ENCODE measurements at places on chromosomes 1 and 21.

- DNase-seq = no peak
Measured at GRCh38 chr1:56849750-56850149, 4.8 kb upstream of the C8A start.

GRCh38 chr1:174815474-174815908, 184.3 kb upstream of the CACYBP start:
- no peak for DNase-seq

- DNase-seq = no peak
Measured at GRCh38 chr1:36576551-36577110, 93.9 kb upstream of the CSF3R start.

GRCh38 chr1:106688446-106688845, 368.0 kb upstream of the PRMT6 start:
- DNase-seq = no peak

DNA sequence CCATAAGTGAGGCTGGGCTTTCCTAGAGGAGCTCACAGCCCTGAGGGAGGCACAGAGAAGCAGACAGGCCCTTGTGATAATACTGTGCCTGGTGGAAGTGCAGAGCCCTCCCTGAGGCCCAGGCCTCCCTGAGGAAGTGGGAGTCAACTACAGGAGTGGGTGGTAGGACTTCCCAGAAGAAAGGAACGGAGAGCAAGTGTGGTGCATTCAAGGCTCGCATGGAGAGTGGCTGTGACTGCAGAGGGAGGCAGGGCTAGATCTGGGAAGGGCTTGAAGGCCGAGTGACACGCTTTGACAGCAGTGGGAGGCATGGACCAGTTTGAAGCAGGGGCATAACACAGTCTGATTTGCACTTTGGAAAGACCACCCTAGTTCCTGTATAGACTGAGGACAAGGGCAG, 37.3 kb downstream of the AZIN2 start:
- no peak for DNase-seq

GRCh38 chr1:93749894-93750301, 68.3 kb upstream of the BCAR3 start:
- DNase-seq = no peak

- DNase-seq = no peak
Measured at GRCh38 chr21:45113543-45113942, 39.2 kb downstream of the ADARB1 start.

DNA sequence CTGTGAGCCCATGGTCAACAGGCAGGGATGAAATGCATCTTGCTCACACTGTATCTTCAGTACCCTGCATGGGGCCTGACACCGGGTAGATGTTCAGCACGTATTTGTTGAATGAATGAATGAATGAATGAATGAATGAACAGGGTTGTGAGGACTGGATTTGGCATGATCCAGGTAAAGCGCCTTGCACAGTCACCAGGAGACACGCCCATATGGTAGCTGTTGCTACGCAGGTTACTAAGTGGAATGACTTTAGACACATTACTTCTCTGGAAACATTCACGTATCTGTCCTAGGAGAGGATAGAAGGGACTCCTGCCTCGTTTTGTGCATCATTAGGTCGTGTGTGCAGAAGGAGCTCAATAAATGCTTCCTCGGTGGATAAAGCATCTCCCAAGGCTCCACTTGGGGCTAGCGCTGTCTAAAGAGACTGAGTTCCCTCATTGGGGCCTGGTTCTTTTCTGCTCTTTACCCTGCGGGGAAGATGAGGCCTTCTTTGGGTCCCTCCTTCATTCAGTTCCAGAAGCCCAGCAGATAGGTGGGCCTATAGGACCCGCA, 54.2 kb downstream of the NDUFS5 start:
- DNase-seq = no peak

DNA sequence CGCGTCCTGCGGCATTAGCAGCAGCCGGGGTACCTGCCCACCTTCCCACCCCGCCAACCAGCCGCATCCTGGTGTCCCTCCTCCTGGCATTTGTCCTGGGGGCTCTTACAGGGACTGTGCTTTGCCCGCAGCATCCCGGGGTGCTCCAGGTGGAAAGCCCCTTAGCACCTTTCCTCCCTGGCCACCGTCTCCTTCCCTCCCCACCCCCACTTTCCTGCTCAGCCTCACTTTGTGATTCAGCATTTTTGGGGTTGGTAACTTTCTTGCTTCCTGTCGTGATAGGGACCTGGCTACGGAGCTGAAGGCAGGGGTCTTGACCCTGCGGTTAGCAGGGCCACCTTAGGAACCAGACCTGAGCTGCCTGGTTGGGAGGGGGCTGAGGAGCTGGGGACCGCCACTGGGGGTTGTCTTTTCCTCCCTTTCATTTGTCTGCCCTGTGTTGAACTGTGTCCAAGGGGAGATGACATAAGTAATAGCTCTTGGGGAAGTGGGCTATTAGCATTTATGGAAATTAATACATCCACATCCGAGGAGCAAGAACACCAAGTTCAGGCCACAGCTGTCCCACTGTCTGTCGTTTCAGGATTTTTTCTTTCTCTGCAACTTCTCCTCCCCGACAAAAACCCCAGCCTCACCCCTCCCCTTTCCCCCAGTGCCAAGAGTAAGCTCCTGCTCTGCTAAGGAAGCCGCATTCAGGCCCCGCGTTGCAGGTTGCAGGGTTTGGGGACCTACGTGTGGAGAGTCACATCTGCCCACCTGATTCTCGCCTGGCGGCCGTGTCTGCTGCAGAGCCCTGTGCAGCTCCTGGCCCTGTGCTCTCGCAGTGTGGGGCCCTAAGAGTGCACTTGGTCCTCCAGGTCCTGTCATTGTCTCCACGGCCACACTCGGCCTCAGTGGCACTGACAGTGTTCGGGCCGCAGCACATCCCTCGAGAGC, 1.6 kb upstream of the NPHP4 start:
- DNase-seq = no peak

DNA sequence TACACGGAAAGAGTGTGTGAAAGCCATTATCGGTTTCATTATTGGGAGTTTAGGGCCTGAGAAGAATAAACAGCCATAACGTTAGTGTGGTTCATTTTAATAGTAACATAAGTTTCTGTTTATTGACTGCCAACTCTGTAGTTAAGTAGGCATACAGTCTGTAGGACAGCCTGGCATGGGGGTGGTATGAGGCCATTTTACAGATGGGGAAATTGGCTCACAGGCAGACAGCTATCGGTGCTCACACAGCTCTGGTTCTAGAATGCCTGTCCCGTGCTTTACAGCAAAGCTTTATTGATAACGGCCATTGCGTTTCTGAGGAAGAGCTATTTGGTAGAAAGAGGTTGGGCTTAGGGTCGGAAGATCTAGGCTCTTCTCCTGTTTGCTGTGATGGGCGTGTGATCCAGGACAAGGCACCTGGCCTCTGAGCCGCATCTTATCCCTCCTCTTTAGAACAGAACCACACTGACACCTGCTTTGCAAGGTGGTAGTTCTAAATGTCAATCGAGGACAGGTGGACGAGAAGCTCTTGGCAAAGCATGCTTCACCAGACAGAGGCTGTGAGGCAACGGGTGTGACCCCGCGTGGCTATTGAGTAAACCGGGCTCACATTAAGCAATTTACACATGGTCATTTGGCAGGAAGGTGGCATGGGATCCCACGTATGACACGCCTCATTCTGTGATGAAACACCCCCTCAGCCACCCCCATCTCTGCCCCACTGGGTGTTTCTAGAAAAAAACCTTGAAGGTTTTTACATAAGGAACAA, 14.9 kb downstream of the ETS2 start:
- DNase-seq = no peak

DNA sequence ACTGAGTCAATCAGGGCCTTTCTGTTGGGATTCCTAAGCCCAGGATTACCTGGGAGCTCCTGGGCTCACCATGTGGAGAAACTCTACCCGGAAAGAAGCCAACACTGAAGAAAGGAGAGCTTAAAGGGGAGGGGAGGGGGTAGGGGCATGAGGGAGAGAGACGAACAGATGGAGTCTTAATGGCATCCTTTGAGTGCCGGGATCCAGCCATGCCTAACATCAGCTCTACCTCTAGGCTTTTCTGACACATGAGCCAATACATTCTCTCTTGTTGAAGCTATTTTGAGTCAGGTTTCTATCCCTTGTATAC, 75.0 kb downstream of the NPHP4 start:
- no peak for DNase-seq

GRCh38 chr1:56817716-56818463, 1.3 kb downstream of the FYB2 start:
- DNase-seq = no peak

- no peak for DNase-seq
Measured at GRCh38 chr1:9013819-9014218, 12.4 kb downstream of the SLC2A7 start.

DNA sequence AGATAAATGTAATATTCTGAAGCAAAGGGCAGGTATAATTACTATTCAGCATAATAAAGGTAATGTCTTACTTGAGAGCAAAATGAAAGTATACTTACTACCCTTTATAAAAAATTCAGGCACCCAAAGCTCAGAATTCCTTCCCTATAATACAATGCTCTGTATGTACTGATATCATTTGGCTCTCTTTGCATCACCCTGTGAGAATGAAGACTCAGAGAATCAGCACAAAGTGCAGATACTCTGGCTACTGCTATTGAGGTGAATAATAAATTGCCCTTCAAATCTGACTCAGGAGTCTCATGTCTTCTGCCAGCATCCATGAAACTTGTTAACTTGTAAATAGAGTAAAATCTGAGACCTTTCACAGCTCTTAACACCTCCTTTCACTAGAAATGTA, 108.5 kb upstream of the KCTD3 start:
- DNase-seq = no peak

GRCh38 chr1:201191653-201192260, 1.1 kb downstream of the IGFN1 start:
- DNase-seq = peak; percentile 93

DNA sequence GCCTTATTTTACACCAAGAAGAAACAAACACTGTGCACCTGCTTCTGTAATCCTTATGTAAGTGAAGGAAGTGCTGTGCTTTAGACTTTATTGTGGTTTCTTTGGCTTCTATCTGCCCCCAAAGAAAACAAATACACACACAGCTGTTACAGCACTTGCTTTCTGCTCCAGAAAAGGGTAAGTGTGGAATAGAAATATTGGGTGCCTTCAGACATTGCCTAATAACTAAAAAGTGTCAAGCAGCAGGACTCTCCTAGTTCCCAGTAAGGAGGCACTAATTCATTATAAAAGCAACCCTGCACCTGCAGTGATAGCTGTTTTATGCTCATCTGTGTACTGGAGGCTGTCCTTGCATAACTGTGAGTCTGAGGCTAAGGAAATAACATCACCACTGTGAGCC, 23.4 kb upstream of the PRRX1 start:
- no peak for DNase-seq

DNA sequence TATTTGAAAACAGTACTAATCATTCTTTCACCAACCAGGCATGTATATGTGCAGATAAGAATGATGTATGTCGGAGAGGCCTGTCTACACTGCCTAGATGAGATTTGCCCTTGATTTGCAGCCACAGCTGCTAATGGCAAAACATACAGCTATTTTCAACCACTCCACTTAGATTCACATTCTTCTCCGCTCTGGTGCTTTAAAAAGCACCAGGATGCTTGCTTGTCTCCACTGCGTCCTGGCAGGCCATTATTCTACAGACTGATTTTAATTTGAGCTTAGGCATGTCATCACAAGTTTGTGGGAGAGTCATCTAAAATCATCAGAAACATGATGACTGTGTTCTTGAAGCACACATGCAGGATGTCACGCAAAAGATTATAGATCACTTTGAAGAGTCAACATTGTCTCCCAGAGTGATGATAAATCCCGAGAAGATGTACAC, 119.0 kb upstream of the NRIP1 start:
- DNase-seq = no peak

- no peak for DNase-seq
Measured at GRCh38 chr1:38783640-38784229, 75.8 kb downstream of the RRAGC start.

DNA sequence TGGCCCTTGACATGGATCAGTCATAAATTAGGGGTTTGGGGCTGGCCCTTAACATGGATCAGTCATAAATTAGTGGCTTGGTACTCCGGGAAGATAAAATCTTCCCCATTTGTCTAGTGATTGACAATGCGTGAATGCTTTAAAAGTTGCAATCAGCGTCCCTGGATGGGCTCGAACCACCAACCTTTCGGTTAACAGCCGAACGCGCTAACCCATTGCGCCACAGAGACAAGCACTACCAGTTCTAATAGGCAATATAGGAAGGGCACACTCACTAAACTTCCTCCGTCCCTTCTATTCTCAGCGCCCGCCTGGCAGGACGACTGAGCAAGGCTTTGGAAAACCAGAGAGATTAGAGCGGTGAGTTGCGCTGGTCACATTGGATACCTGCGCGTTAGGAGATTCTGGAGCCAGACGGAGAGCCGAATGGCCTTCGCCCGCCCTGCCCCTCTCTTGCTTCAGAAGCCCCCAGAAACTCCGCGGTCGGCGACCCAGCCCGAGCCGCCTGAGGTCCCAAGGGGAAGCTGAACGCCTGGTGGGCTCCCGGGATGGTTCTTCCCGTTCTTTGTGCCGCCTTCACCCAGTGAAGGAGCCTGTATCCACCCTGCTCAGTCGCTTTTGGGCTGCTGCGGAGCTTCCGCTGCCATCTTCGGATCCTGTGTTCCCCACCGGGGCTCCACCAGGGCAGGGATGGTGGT, 235.9 kb downstream of the FAM72C start:
- no peak for DNase-seq

DNA sequence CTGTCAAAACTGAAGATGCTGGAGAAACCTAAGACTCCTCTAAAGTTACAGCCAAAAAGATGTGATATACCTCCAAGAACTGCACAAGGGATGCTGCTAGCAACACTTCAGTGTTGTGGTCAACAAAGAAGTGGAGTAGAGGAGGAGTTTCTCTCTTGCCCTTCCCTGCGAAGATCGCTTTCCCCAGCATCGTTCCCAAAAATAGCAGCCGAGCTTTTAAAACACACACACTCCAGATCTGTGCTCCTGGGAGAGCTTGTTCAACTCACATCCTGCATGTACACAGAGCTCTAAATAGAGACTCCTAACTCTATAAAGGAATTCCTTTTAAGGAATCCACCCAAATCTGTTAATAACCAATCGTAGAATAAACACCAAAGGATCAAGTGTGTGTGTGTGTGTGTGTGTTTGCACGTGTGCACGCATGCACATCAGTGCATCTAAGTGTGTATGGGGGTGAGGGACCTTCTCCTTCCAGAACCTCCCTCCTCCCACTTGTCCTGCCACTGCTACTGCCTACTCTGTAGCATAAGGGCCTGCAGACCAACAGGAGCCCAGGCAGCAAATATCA, 58.5 kb downstream of the PSMG1 start:
- no peak for DNase-seq

- no peak for DNase-seq
Measured at GRCh38 chr1:7596126-7596965, 174.8 kb upstream of the VAMP3 start.

GRCh38 chr1:99146129-99146848, 118.0 kb upstream of the PLPPR4 start:
- DNase-seq = no peak

- DNase-seq = peak; percentile 26
Measured at GRCh38 chr1:159009287-159009686, 420 bp upstream of the IFI16 start.

DNA sequence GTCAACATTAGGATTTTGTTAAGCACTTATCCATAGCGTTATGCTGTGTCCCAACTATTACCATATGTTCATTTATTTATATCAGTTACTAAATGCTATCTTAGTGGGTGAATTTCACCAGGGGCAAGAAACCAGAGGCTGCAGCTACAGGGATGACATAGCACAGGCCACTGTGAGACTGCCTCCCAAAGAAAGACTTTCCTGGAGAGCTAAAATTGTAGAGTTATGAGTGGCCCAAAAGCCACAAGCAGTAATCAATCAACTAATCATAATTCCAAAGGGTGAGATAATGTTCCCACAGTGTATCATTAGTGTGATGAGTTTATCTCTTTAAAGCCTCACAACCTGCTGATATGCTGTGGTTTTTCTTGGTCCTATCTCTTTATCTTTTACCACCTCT, 3.8 kb upstream of the TGFB2 start:
- DNase-seq = no peak

All from stromal cell of bone marrow (primary cell).